Activated CD8-positive, alpha-beta memory T cell treated with anti-CD3 and anti-CD28 coated beads for 48 hours (primary cell): ENCODE measurements at places on chromosomes 6 and 20.
A peak's percentile ranks its signal among the peaks of the same experiment; 100 is the strongest.

GRCh38 chr6:113629975-113630737 is 227.0 kb upstream of the MARCKS start:
- no peak for DNase-seq

- DNase-seq = no peak
These were observed 639.6 kb downstream of the EPHA7 start for GRCh38 chr6:92779746-92780145.

DNA sequence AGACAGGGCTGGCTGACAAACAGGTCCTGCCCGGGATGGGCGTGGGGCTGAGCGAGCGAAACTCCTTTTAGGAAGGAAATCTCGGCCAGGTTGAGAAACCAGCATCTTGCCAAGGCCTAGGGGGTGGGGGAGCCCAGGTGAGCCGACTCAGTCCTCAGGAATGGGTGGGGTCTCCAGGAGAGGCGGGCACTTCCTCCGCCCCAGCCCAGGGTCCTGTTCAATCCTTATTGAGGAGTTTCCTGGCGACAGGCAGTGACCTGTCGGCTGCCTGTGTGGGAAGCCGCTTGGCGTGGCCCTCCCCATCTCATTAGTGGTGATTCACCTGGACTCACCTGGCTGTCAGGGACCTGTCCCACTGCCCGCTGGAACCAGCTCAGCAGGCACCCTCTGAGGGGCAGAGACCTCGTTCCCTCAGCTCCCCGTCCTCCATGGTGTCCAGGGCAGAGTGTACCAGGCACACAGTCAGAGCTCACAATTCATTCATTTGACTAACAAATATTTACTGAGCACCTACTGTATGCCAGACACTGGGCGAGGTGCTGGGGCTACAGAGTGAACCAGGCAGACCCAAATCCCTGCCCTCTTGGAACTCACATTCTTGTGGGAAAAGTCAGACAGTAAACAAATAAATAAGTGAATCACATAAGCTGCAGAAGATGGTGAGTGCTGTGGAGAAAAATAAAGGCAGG is 51.1 kb downstream of the FGD2 start:
- no peak for DNase-seq

DNA sequence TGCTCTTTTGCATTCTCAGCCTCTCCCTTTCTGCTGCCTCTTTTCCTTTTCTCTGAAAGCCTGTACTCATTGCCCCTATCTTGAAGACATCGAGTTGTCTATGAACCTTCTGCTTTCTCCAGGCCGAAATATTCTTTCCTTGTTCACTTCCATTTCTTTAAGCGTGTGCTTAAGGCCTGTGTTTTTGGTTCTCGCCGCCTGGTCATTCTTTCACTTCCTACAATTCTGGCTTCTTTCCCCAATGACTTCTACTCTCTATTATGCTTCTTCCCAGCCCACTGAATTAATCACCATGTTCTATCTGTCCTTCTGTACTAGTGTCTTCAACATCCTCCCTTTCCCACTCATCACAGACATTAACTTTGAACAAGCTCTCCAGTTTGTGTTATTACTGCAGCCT is 69.6 kb downstream of the C6orf52 start:
- DNase-seq = no peak

- no peak for DNase-seq
These were observed 11.7 kb upstream of the ID1 start for GRCh38 chr20:31593221-31594001.

GRCh38 chr6:132279592-132280139 is 121.6 kb downstream of the MOXD1 start:
- peak; percentile 47 for DNase-seq

- DNase-seq = no peak
These were observed 531.0 kb downstream of the EPM2A start for GRCh38 chr6:145204301-145204700.

- no peak for DNase-seq
These were observed 336.8 kb upstream of the MANEA start for GRCh38 chr6:95240514-95240913.

GRCh38 chr20:37895166-37895565 is 7.8 kb upstream of the VSTM2L start:
- DNase-seq = no peak

DNA sequence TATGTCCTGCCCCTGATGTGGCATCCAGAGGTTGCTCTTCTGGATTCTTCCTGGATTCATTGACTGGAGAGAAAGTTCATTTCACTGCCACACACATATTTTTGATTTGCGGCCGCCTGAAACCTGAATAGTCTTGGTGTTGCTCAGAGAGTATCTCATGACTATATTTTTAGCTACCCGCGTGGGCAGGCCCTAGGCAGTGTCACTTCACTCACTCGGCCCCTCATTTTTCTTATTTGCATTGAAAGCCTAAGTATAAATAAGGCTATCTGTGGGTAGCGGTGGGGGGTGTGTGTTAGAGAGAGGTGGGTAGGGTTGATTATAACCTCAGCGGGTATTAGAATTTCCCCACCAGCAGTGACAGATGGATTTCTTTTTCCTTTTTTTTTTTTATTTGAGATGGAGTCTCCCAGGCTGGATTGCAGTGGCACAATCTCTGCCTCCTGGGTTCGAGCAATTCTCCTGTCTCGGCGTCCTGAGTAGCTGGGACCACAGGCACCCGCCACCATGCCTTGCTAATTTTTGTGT is 113.5 kb downstream of the JARID2 start:
- DNase-seq = no peak

GRCh38 chr20:60851826-60852704 is 400.0 kb upstream of the CDH4 start:
- DNase-seq = no peak

DNA sequence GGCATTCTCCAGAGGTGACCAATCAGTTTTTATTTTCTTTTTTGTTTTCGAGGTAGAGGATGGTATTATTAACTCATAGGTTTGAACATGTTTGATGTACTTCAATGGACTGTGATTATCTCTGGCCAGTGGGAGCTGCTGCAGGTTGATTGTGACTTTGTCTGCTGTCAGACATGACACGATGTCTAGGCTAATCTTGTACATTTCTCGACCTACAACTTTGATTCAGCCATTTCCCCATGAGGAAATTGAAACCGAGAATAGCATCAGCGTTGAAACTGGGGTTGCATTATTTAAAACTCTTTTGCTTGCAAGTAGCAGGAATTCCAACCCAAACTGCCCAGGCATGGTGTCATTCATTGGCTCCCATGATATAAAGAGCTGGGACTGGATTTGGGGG is 218.9 kb downstream of the CDH26 start:
- no peak for DNase-seq

GRCh38 chr6:111503660-111504059 is 20.6 kb upstream of the REV3L start:
- DNase-seq = no peak

DNA sequence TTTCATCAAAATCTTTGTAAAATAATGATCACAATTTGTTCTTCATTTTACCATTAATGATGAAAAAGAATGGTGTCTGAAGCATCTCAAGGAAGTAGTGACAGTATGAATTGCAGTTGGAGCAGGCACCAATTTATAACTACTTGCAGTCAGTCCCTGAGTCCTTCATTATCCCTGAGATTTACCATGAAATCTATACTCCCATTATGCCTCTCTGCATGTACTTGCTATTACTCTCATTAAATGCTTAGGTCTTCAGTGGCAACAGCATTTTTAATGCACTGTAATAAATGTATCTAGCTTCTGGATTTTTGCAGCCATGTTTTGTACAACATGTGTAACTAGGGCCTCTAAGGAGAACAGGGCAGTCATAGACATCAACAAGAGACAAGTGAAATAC is 708.8 kb downstream of the EYS start:
- no peak for DNase-seq

GRCh38 chr6:67606906-67607828 is 1027.9 kb upstream of the ADGRB3 start:
- no peak for DNase-seq

- DNase-seq = no peak
These were observed 36.6 kb upstream of the DUSP22 start for GRCh38 chr6:255751-256083.

DNA sequence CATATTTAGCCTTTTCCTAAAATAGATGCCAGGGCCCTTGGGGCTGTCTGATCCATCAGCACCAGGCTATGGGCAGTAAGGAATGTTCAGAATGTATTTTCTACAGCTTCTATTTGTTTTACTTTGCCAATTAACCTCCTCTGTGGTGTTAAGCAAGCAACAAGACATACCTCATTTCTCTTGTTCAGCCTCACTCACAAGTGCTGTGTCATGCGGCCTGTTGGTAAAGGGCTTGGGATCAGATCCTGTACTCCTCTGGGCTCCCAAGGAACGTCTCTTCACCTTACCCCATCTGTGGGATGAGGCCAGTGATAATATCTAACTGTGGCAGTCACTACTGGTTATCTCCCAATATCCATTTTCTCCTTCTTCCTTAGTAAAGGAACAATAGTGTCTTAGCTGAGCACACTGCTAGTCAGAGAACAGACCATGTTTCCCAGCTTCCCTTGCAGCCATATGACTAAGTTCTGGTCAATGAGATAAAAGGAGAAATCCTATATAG is 7.0 kb upstream of the DSTN start:
- no peak for DNase-seq

DNA sequence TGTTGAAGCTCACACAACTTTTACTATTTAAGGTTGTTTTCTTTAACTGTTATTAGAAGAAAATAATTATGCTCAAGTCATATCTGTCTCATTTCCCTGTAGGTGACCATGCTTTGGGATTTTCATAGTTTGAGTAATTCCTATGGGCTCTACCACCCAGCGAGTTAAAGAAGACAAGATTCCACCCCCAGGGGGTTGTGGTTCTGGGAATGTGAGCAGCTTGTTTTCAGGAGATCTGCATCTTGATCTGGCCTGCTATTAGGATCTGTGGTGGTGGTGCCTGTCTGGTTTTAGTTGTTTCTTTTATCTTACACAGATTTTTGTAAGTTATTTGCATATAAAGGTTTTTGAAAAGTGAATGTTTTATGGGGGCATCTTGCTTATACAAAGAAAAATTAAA is 20.2 kb upstream of the REV3L start:
- no peak for DNase-seq

DNA sequence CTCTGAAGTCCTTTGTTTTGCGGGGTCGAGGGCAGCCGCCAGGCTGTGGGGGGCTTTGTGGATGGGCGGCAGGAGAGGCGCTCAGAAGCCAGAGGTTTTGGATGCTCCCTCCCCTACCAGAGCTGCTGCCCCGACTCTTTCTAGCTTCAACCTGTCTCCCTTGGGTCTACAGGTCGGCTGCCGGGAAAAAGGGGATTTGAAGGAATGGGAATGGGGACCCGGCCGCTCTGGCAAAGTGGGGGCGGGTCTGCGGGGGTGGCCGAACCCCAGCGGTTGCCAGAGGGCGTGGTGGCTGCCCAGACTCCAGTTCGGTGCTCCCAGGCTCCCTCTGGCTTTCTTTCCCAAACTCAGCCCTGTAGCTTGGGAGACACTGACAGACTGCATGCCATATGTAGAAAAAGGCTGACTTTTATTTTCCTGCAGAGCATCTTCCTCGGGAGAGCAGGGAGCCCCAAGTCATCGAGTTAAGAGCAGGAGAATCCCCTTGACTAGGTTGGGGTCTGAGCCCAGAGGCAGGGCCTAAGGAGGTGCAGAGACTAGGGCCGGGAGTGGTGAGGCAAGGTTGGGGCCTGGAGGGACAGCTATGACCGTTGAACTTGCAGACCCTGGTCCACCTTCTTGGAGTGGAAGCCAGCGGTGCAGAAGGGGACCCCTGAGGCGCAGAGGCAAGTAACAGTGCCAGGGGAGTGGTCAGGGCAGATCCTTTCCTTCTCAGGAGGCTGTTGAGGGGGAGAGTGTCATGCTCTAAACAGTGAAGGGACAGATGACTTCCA is 1.4 kb upstream of the PPP1R18 start:
- no peak for DNase-seq

GRCh38 chr6:126376682-126377081 is 36.8 kb downstream of the CENPW start:
- no peak for DNase-seq

GRCh38 chr20:30892541-30893345 is 364.7 kb upstream of the DEFB115 start:
- DNase-seq = no peak
